Left colon (tissue), 2 donors: ENCODE measurements at places on chromosomes 12 and 14. TPM values are rescaled to one million over a fixed set of nuclear protein-coding genes. Genes with fewer than 3 reads are reported as not detected.
A peak's percentile ranks its signal among the peaks of the same experiment; 100 is the strongest.

GRCh38 chr14:64074961-64075612 lies 219.1 kb downstream of the ESR2 start:
- DNase-seq: no peak

DNA sequence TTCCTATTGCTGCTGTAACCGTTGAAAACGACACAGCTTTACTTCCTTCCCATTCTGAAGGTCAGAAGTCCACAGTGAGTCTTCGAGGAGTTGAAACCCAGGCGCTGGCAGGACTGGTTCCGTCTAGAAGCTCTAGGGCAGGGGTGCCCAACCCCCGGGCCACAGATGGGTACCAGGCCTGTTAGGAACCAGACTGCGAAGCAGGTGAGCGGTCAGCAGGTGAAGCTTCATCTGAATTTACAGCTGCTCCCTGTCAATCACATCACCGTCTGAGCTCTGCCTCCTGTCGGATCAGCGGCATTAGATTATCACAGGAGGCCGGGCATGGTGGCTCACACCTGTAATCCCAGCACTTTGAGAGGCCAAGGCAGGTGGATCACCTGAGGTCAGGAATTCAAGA lies 12.6 kb upstream of the SFSWAP start:
- no peak for DNase-seq

DNA sequence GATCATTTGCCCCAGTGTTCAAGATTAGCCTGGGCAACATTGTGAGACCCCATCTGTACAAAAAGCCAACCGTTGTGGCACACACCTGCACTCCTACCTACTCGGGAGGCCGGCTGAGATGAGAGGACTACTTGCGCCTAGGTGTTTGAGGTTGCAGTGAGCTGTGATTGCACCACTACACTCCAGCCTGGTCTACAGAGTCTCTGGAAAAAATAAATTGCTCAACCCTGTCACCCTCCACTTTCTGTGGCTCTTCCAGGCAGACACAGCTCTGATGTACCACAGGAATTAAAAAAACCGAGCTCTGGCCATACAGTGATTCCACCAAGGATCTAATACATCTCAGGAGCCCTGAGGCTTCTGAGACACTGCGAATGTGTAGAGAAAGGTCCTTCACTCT lies 14.4 kb downstream of the TIMELESS start:
- no peak for DNase-seq

GRCh38 chr14:100498068-100498467 lies 89.1 kb downstream of the BEGAIN start:
- DNase-seq: no peak

DNA sequence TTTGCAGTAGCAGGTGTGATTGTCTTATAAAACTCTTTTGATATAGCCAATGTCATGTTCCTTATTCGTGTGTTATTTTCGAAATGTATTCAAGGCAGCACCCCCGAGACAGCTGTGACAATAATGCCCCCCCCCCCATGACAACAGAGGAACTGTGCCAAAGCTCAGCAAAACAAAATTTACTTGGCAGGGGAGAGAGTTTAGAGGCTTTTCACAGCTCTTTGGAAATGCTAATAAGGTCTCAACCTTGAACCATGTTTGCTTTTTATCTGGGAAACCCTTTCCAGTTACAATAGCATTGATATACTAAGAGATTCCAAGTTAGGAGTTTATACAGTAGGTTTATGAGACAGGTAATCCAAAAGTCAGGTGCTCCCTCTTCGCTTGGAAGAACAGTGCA lies 56.4 kb upstream of the USP44 start:
- no peak for DNase-seq

- DNase-seq: no peak
Measured at GRCh38 chr12:65800937-65801336, 23.3 kb upstream of the HMGA2 start.

- no peak for DNase-seq
Measured at GRCh38 chr14:96790186-96790585, 7.0 kb upstream of the VRK1 start.

DNA sequence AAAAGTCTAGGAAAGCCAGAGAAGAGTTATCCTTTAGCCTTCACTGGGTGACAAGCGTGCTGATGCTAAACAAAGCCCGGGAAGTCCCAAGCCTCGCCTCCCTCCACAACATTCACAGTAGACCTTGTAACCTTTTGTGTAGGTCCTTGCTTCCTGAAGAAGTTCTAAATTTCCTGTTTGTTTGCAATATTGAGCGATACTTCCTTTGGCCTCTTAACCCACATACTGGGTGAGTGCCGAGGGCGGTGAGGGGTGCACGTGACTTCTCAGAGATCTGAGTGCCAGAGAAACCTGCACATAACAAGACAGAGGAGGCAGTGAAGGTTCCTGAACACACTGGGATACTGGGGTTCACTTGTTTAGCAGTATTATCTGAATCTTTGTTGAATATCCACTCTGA lies 134.3 kb downstream of the PLXNC1 start:
- DNase-seq: no peak

- no peak for DNase-seq
Measured at GRCh38 chr12:59499774-59500173, 96.1 kb upstream of the SLC16A7 start.

GRCh38 chr12:102642199-102642598 lies 161.8 kb upstream of the IGF1 start:
- no peak for DNase-seq

- no peak for DNase-seq
Measured at GRCh38 chr12:19553175-19553574, 113.9 kb downstream of the AEBP2 start.

GRCh38 chr14:103551338-103551762 lies 11.1 kb downstream of the BAG5 start:
- DNase-seq: peak; percentile 16

GRCh38 chr12:57521525-57522010 lies 1.1 kb upstream of the MBD6 start:
- DNase-seq: peak; percentile 78

GRCh38 chr12:14403711-14404196 lies 38.3 kb downstream of the ATF7IP start:
- DNase-seq: no peak

DNA sequence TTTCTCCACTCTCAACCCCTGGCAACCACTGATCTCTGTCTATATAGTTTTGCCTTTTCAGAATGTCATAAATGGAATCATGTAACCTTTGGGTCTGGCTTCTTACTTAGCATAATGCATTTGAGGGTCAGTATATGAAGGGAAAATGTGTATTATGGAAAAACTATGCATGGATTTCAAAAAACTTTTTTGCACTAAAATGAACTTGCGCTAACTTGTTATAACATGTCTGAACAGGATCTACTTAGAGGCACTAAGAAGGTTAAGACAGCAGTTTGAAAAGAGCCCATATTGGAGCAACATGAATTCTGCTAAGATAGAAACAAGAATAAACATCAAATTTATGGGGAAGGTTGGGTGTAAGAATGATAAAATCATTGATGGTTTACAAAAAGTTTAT lies 29.1 kb downstream of the SLC39A9 start:
- DNase-seq: no peak

DNA sequence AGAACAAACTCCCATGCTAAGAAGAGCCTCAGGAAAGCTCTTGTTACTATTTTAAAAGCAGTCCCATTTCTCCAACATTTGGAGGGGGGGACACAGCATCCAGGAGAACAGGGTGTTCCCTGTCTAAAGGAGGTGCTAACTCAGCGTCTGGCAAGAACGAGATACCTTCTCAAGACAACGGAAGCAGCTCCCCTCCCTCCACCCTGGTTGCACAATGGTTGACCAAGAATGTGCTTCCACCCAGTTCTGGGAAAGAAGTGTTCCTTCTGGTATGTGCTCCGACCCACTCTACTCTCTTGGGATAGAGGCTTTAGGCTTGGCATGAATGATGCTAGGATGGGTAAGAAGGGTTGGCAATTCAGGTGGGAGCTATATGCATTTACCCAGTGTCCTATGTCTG lies 1.5 kb upstream of the KRT6A start:
- DNase-seq: no peak

GRCh38 chr12:44968965-44969364 lies 81.9 kb downstream of the DBX2 start:
- no peak for DNase-seq

GRCh38 chr14:24607081-24607480 lies 2.4 kb downstream of the GZMH start:
- no peak for DNase-seq

DNA sequence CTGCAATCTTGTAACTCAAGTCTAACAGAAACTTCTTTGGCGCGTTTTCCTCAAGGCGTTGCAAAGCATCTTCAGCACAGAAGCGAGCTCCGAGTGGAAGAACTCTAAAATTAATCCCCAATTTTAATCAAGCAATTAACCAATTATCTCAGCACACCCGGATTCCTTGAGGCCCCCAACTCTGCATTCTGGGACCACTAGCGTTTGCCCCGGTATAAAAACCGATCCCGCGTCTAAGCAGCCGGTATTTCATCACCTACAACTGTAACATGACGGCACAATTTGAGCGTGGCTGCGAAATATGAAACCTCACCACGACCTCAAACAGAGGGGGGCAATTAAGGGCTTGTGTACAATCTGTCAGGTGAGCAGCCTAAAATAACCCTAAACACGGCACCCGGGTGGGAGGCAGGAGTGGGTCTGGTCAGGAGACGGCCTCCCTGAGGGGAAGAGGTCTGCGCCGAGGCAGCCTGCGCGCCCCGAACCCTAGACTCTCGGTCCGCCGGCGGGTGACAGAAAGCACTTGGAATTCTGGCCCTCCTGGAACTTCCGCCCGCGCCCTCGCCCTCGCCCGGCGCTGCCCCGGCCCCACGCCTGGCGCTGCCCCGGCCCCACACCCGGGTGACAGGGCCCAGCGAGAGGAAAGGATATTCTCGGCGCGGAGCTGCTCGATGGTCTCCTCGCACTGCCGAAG lies 594 bp downstream of the ZCCHC8 start:
- DNase-seq: peak; percentile 72

GRCh38 chr12:77153706-77154105 lies 88.3 kb upstream of the E2F7 start:
- no peak for DNase-seq

- DNase-seq: no peak
Measured at GRCh38 chr12:68081561-68081960, 78.0 kb downstream of the IFNG start.

GRCh38 chr12:118238888-118239287 lies 103.0 kb downstream of the PEBP1 start:
- no peak for DNase-seq

- DNase-seq: no peak
Measured at GRCh38 chr12:42663621-42664020, 74.1 kb upstream of the PRICKLE1 start.

- DNase-seq: no peak
Measured at GRCh38 chr14:65502676-65503124, 90.2 kb downstream of the FUT8 start.

DNA sequence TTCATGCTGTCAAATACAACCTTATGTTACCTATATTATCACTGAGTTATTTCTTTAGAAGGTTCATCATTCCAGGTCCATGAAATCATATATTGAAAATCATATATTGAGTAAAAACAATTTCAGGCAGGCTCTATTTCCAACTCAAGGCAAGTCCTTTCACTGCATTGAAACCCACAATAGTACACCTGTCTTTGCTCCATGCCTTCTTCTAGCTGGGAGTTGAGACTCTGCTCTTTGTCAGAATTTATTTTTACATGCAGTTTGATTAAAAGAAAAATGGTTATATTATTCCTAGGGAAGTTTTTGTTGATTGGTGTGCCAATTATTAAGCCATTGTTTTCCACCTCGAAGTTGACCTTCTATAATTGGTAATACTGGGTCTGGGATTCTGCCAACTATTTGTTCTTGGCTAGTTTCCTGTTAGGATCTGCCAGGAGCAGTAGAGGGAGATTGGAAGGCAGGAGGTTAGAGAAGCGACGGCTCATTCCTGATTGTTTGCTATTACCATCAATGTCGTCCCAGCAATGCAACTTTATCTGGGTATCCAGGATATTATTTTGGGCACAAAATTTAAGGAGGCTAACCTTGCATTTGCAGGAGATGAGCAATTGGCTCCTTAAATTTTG lies 79.5 kb upstream of the MIS18BP1 start:
- DNase-seq: no peak

GRCh38 chr14:72892103-72892878 lies 1.6 kb downstream of the DPF3 start:
- peak; percentile 40 for DNase-seq

GRCh38 chr14:85293612-85294234 lies 236.2 kb upstream of the FLRT2 start:
- DNase-seq: no peak

DNA sequence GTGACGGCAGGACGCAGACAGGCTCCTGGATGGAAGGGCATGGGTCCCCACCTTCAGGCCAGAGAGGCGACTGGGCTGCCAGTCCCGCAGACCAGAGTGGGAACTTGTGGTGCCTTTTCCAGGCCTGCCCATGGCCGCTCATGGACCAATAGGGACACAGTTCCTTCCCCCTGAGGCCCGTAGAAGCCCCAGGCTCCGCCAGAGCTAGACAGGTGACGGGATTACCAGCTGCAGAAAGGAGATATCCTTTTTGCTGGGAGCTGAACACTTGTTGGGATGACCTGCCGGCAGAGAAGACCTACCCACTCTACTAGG lies 73.6 kb upstream of the RASSF8 start:
- no peak for DNase-seq

GRCh38 chr14:57212919-57213318 lies 55.8 kb downstream of the EXOC5 start:
- no peak for DNase-seq

DNA sequence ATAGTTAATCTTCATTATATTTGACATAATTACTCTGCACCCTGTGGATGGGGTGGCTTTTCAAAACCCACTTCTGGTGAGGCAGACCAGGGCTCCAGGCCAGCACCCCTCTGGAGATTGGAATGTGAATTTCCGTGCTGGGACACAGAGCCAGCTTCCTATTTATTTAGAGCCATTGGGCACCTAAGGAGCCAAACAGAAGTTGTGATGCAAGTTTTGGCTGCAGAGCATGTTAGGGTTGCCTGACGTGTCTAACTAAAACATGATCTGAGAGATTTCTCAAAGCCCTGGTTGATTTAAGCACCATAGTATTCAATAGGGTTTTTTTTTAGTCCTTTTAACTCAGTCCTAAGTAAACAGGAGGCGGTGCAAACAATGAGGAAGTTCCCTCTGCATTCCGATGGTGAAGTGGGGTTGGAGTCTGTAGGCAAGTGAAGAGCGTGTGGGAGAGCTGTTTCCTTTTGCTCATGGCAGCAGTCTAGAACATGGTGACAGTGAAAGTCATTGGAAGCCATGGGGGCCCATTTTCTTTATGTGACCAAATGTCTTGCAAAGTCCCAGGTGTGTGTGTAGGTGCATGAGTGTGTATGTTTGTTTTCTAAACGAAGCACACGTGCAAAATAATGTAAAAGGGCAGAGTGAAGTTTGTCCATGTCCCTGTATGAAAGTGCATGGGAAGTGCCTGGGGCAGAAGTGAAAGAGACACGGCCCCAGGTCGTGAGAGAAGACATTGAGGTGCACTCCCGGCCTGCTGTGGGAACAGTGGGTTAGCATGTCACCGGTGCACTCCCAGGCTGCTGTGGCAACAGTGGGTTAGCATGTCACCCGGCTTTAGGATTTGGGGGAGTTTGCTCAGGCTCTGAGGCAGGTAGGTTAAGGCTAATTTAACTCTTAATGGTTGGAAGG lies 117.7 kb downstream of the PRKCH start:
- DNase-seq: peak; percentile 28

The LRRC10 gene
- total RNA-seq: not detected

The TAS2R7 gene
- total RNA-seq: not detected

The MEG3 gene
- total RNA-seq: 8.1 TPM

The NPAS3 gene
- total RNA-seq: 0.37 TPM

The APOF gene
- not detected for total RNA-seq

The RNF212B gene
- total RNA-seq: not detected

The DNAJC22 gene
- total RNA-seq: 45.6 TPM

The KIF5A gene
- 0.85 TPM for total RNA-seq

The PLEK2 gene
- total RNA-seq: 52.2 TPM
